ENCODE measurements at places on chromosomes 1 and 21. TPM values are rescaled to one million over a fixed set of nuclear protein-coding genes. Genes with fewer than 3 reads are reported as not detected.

- DNase-seq, result no peak
These were observed 393.7 kb upstream of the ST6GALNAC5 start for GRCh38 chr1:76473591-76473990.

Gene AMY1B
- 4.1 TPM for total RNA-seq

GRCh38 chr1:151854658-151855057 lies 1.1 kb upstream of the THEM5 start:
- DNase-seq, result no peak

DNA sequence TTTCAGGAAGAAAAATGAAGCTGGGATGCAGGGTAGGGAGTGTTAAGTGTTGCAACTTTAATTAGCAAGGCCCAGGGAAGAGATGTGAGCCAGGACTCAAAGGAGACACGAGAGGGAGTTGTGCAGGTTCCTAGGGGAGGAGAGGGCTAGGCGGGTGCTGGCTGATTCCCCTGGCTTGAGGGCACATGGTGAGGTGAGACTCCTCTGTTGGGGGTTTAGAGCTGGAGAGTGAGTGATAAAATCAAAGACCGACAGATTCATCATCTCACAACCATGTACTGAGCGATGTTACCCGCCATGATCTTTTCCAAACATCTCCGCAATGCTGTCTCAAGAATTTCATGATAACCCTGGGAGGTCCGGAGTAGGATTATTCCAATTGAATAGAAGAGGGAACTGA lies 161.8 kb upstream of the CSF3R start:
- DNase-seq, result no peak

DNA sequence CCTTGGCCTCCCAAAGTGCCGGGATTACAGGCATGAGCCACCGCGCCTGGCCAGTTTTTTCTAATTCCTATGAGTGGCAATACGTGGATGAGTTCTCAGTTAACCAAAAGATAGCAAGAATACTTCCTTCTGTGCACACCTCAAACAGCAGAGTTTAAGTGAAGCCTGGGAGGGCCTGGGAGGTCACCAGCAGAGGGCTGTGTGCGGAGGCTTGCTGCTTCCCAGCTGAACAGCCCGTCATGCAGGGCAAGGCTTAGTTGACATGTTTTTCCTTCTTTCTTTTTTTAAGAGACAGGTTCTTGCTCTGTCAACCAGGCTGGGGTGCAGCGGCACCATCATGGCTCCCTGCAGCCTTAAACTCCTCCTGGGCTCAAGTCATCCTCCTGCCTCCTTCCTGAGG lies 17.8 kb downstream of the GNG4 start:
- DNase-seq, result no peak

DNA sequence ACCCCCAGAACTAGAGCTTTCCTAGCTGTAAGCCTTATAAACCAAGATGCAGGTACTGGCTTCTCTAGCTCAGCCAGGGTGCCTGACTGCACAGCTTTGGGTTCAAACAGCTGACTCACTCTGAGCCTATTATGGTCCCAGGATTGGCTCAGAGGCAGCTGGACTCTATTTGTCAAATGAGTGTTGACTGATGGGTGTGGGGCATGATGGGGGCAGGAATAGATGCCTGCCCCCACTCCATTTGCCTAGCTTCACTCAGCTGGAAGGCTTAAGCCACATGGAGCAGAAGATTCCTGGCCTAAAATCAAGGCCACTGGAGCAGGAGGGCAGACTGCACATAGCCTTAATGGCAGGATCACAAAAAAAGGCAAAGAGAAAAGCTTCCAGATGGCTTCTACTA lies 90.5 kb downstream of the PIK3R3 start:
- no peak for DNase-seq

GRCh38 chr1:2306151-2306978 lies 78.2 kb downstream of the SKI start:
- no peak for DNase-seq

DNA sequence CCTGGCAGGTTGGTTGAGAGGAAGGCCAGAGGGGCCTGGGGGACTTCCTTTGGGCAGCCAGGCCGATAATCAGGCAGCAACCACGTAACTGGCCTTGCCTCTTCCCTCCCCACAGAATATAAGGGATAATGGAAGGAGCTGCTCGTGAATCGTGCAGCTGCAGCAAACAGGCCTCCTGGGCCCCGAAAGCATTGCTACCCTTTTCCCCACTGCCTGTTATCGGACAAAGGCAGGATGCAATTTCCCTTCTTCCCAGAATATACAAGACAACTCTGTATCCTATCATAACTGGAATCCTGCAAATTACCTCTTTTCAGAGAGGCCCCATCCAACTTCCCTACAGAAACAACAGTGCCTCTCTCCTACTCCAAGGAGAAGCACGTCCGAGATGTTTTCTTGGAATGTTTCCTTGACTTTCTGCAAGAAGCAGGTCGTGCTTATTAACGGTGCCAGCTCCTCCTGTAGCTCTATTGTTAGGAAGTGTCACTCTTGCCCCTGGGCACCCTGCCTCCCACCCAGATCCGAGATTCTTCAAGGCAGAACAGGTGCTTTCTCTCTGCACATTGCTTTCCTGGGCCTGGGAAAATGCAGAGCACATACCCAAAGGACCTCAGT lies 106.0 kb upstream of the TIAM1 start:
- no peak for DNase-seq

DNA sequence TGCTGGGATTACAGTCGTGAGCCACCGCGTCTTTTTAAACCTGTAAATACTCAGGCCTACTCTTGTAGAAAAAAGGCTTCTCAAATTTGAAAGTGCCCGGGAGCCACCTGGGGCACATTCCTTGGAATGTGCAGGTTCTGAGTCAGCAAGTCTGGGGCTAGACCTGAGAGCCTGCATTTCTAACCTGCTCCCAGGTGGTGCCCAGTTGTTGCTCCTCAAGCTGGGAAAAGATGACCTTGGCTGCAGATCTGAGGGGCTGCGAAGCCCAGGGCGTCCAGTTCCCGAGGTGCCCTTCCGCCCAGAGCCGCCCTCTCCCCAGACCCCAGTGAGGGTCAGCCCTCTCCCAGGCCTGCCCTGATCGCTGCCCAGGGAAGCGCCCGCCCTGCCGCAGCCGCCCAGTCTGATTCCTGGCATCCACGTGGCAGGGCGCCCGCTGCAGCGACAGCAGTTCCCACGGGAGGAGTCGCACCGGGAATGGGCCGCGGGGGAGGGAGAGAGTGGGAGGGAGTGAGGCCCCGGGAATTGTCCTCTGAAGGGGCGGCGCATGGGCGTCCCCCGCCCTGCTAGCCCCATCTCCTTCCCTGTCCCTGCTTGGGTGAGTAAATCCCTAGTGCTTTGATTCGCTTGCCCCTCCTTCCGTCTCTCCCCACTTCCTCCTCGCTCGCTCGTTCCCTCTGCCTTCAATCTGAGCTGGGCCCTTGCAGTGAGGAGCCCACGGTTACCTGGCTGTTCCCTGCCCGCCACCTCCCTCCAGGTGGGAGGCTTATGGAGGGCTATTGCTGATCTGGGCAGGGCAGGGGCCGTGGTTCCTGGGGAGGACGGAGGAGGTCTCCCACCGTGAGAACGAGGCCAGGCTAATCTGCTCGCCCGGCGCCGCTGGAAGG lies 18.8 kb upstream of the TENT5B start:
- DNase-seq, result peak; percentile 90

- peak; percentile 53 for DNase-seq
These were observed 12.1 kb upstream of the CDK11B start for GRCh38 chr1:1670866-1671265.

GRCh38 chr1:19157653-19158052 lies 52.4 kb downstream of the UBR4 start:
- DNase-seq, result no peak

Gene BACE2
- 20.9 TPM for total RNA-seq

- DNase-seq, result no peak
These were observed 50.6 kb downstream of the ROR1 start for GRCh38 chr1:63824451-63824850.

- no peak for DNase-seq
These were observed 21.9 kb downstream of the RHEX start for GRCh38 chr1:206074839-206075238.
